ENCODE measurements at places on chromosomes 4 and X. TPM values are rescaled to one million over a fixed set of nuclear protein-coding genes. Genes with fewer than 3 reads are reported as not detected.

DNA sequence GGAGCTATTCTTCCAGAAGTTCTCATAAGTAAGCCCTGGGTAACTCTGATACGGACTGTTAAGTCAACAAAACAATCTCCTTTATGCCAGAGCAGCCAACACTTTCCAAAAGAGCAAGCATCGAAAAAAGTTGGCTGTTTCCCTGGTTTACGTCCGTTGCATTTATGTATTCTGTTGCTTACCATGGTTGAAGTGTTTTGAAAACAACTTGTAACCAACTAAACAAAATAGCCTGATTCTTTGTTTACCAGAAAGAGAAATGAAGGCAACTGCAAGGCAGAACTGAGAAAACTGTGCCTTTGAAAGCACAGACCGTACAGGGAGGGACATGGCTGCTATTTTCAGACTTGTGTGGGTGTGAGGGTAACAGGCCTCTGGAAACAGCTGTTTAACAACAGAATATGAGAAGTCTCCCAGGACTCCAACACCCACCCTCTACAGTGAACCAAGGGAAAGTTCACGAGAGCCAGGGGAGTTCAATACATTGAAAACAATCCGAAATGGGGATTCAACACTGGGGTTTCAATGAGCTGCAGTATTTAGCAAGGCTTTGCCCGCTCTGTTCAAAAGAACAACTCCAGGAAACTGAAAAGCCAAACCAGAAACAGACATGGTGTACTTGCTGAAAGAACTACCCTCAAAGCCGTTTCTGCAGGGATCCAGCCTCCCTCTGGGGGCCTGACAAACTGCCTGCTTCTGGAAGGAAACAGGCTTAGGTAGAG, 95.8 kb upstream of the EGFL6 start:
- no peak for DNase-seq

DNA sequence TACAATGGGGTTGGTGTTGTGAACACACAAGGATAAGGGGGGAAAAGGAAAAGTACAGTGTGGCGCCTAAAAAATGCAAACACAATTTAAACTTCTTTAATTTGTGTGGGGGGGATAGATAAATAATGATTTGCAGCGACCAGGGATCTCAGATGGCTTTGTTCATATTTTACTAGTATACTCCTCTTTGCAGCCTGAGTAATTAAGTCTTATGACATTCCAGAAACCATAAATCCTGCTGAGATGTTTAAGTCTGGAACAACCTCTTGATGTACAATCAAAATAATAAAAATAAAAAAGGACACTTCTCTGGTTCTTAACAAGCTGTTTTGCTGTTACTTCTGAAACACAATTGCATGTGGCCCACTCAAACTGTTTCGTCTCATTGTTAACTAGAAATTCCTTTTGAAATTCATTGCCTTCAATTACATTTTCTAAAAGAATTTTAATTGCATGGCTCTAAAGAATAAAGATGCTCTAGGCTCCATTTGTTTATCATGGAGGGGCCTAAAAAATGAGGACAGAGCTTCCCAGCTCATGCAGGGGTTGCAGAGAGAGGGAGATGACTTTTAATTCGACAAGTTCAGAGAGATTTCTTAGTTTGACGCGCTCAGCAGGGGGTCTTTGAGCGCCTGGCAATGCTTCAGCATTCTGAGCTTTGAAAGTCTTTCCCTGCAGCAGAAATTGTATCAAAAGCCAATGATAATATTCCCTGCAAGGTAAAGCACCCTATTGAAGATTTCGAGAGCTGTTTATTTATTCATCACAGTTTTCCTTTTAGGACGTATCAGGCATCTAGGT, 892.4 kb upstream of the TENM3 start:
- DNase-seq = no peak

- DNase-seq = no peak
Measured at GRCh38 chr4:9685692-9686091, 95.7 kb upstream of the DRD5 start.

DNA sequence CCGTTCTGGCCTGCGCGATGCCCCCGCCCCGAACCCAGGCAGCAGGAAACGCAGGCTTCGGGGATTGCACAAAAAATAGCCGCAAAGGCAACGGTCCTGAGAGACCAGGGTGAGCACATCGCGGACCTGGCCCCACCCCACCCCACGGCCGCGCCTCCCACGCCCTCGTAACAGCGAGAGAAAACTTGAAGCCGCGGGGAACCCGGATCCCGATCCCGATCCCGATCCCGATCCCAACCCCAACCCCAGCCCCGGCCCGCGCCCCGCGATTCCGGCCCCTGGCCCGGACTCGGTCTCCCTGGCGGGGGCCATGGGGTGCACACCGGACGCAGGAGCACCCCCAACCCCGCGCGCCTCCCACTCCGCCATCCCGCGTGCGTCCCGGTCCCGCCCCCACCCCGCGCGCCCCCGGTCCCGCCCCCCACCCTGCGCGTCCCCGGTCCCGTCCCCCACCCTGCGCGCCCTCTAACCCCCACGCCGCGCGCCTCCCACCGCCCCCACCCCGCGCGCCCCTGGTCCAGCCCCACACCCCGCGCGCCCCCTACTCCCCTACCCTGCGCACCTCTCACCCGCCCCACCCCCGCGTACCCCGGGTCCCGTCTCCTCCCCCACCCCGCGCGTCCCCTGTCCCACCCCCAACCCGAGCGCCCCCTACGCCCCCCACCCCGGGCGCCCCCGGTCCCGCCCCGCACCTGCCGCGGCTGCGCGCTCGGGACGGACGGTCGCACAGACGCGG, 29.0 kb downstream of the NOP14 start:
- DNase-seq = peak; percentile 83

- DNase-seq = no peak
Measured at GRCh38 chrX:110847334-110847733, 51.7 kb upstream of the CHRDL1 start.

DNA sequence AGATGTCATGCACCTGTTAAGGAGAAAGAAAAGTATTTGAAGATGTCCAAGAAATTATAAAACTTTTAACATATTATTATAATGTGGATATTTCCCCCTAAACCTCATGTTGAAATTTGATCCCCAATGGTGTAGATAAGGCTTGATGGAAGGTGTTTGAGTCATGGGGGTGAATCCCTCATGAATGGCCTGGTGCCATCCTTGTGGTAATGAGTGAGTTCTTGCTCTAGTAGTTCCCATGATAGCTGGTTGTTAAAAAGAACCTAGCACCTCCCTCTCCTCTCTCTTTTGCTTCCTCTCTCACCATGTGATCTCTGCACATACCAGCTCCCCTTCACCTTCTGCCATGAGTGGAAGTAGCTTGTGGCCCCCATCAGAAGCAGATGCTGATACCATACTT, 176.6 kb upstream of the NR3C2 start:
- DNase-seq = no peak

DNA sequence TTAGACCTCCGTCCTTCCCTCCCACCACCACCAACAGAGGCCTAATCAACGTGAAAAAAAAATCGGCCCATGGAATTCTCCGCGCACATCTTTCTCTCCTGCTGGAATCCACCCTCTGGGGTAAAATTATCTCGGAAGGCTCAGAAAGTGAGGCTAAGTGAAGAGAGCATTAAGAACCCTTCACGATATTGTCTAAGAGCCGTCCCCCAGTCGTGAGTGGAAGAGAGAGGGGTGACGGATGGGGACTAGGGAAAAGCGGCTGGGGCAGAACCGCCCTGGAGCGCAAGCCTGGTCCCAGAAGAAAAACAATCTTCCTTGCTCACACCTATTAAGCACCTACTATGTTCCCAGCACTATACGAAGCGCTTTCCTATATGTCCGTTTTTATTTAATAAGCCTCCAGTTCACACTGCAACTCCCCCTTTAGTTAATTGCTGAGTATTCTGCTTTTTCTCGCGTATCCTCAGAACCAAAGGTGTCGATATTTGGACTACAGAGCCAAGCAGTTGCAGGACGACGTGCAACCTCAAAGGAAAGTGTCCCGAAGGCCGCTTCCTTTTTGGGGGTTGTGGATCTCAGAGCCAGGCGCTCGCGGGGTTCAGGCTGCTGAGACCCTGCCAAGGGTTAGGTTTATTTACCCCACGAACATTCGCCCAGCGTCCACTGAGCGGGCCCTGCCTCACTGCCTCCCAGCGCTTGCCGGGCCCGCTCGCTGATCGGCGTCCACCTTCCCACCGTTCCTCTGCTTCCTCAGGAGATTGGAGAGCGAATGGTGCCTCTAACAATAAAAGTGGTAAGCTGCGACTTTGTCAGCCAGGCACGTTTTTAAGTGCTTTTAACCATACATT, 889 bp downstream of the MGARP start:
- DNase-seq = no peak

DNA sequence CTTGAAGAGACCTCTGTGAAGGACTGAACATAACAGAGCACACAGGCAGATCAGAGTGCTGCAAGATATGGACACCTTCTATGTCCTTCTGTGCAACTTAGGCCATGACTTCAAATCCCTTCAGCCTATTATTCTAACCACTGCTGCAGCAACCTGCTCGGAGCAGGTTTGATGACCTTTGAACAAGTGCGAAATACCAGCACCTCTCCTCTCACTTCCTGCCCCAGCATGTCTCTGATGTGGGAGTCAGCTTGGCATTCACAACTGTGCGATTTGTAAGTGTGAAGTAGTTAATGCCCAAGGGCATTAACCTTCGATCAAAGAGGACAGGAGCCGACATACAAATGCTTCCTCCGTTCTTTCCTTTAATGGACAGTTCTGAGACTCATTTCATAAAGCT, 1.6 kb upstream of the EXOC1 start:
- DNase-seq = no peak

DNA sequence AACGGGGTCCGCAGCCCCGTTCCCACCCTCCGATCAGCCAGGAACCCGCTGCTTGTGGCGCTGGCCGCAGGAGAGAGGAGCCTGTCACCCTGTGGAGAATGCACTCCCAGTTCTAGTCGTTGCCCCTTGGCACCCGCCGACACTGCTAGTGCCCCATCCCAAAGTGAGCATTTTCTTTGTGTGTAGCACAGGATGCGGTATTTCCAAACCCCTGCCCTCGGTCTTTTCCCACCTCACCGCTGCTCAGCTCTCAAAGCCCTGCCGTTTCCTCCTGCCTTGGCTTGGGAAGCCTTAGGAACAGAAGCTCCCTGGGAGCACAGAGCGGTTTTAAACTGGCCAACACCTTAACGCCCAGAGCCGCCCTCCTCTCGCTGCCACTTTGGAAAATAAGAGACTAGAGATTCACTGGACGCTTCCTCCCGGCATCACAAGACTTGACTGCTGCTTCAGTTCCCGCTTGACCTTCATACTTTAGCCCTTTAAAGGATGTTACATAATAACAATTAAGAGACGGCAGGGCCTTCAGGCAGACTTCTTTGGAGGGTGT, 772 bp downstream of the CYP4V2 start:
- DNase-seq = peak; percentile 62

DNA sequence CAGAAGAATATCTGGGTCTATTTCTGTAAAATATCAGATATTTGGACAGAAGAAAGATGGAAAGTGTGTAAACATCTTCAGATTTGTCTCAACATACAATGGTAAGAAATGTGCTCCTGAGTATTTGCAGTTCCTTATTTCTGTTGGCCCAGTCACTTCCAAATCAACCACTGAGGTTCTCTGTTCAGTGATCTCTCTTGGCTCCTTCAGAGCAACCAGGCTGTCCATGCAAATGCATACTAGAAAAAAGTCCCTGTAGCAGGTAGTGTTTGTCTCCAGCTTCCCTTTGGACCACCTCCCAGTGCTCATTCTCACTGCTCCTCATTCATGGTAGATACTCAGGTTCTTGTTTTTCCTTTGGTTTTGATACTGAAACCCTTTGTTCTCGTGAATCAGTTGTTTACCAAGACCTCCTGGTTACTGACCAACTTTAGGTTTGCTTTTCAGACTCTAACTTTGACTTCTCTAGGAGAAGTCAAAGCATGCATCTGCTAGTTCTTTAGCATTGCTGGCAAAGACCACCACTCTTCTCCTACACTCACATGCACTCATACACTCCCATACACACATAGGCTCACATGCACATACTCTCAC, 28.8 kb downstream of the ASIC5 start:
- no peak for DNase-seq

GRCh38 chr4:15458616-15459015, 11.1 kb upstream of the CC2D2A start:
- no peak for DNase-seq

- no peak for DNase-seq
Measured at GRCh38 chr4:96194993-96195392, 355.1 kb downstream of the PDHA2 start.

- DNase-seq = no peak
Measured at GRCh38 chr4:110867981-110868720, 245.3 kb upstream of the PITX2 start.

GRCh38 chrX:74680391-74680790, 66.0 kb upstream of the RLIM start:
- no peak for DNase-seq

DNA sequence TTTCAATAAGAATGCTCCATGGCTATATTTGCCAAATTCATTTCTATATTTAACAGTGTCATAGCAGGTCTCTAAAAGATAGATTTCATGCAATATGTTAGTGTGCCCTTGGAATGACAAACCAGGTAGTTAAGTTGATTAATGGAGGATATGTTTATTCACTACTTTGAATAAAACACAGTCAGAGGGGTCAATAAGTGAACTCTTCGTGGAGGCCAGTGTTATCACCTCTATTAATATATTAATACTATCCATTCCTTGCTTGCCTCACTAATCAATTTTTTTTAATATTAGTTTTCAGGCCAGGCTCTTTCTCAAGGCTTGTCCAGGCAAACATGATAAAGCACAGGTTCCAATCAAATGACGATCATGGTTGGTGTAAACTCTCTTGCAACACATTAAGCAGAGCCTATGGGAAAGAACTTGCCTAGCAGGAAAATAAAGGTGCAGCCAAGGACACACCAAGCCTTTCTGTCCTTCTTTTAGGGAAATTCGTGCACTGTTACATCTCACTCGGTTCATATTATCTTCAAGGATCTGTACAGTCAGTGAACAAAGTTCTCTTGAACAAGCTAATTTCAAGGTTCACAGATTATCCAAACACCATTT, 144.7 kb downstream of the DCK start:
- no peak for DNase-seq

GRCh38 chr4:6221301-6221850, 21.0 kb upstream of the JAKMIP1 start:
- no peak for DNase-seq

- no peak for DNase-seq
Measured at GRCh38 chr4:111572470-111572869, 572.8 kb upstream of the FAM241A start.

DNA sequence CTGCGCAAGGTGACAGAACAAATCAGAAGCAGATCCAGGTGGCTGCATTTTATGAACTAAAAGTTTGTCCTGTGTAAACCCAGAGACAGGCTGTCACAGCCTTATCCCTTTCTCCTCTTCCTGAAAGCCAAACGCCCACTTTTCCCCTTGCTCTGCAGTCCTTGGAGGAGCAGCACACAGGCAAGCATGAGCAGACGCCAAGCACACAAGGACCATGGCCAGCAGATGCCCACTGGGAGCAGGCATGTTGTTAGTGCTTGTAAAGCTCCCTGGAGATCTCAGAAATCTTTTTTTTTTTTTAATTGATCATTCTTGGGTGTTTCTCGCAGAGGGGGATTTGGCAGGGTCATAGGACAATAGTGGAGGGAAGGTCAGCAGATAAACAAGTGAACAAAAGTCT, 11.5 kb upstream of the HOPX start:
- DNase-seq = no peak

HDAC6 gene
- total RNA-seq = 30.4 TPM

GAGE1 gene
- total RNA-seq = not detected

FGA gene
- not detected for total RNA-seq

TEX13C gene
- total RNA-seq = not detected

NFXL1 gene
- total RNA-seq = 6.2 TPM
